ENCODE measurements at places on chromosomes 3 and 15.

- DNase-seq, result no peak
Observed at GRCh38 chr3:151387842-151388241, 3.3 kb upstream of the P2RY12 start.

DNA sequence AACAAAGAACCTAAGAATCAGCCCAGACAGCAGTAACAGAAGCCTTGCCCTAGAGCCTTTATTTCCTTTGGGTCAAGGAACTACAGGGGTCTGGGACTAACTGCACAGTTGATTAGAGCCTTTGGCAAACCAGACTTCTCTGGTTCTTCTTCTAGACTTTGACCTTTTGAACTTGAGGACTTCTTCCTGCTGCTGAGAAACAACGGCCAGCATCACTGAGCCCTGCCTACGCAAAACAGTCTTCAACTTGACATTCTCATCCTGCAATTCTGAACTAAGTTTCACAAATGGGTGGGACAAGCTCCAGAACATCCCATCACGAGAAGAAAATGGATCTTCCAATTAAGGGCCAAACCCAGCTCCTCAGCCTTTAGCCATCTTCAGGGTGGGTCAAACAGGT is 31.4 kb downstream of the CMTM6 start:
- no peak for DNase-seq

DNA sequence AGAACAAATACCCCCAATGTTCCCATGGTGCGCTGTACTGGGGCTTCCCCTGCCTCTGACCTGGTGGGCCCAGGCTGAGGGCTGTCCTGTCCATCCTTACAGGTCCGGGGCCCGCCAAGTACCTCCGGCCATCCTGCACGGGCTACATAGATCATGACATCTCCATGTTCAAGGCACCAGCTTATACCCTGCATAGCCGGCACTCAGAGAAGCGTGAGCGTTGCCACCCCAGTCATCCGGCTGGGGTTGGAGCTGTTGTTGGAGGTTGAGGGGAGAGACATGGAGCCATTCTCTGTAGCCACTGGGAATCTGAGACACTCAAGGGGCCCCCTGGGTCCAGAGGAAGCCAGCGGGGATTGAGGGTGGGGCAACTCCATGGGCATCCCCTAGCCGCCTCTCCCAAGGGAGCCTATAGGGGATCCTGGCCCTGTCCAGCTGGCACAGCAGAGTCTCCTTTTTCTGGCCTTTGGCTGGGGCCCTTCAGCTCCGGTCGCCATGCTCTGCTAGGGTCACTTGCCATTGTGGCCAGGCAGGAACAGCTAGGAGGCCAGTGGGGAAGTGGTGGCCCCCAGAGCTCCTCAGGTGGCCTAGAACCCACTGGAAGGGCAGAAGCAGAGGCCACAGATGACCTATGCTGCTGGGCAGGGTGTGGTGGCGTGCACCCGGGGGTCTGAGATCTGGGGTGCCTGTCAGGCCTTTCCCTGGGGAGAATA is 12.5 kb upstream of the CSPG4 start:
- no peak for DNase-seq

- no peak for DNase-seq
Observed at GRCh38 chr3:33092496-33093254, 4.3 kb downstream of the GLB1 start.

- peak; percentile 44 for DNase-seq
Observed at GRCh38 chr15:39801641-39802309, 19.1 kb upstream of the FSIP1 start.

DNA sequence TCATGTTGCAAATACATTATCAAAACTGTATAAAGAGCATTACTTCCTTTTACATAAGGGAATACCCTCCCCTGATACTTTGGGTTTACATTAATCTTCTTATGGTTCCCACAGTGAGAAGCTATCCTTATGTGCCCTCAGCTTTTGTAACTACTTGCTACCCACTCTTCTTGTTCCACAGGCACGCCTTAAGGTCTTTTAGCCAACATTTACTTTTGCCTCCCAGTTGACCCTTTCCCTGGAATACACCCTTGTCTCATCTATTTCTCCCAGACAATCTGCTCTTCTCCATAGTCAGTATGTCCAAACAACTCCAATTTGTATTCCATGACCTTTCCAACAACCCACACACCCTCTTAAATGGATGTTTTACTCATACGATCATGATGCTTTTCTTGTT is 116.8 kb upstream of the COL8A1 start:
- DNase-seq, result no peak

- peak; percentile 15 for DNase-seq
Observed at GRCh38 chr3:185153861-185154629, 1.2 kb upstream of the C3orf70 start.

All from NCI-H146 (cell line).